Cardiac atrium fibroblast (primary cell): ENCODE measurements at places on chromosomes 16 and 17. TPM values are rescaled to one million over a fixed set of nuclear protein-coding genes. Genes with fewer than 3 reads are reported as not detected.

DNAH2 gene
- 2.3 and 6.3 TPM in 2 replicates for total RNA-seq

DLX4 gene
- not detected in 2 replicates for total RNA-seq

PRSS33 gene
- total RNA-seq, result not detected in 2 replicates

ITGAL gene
- not detected in 2 replicates for total RNA-seq

SLC52A1 gene
- 0.18 TPM in 1 of 2 replicates, not detected in the other for total RNA-seq
